Activated CD4-positive, alpha-beta T cell treated with anti-CD3 and anti-CD28 coated beads, Interleukin-10, Interleukin-2, amounts not matched to agents 100 ng/mL and 50 ng/mL, durations not matched to agents 16 hours and 8 hours (primary cell): ENCODE measurements at places on chromosomes 5 and 9.

GRCh38 chr5:65061974-65062353 is 293.2 kb downstream of the CWC27 start:
- DNase-seq: no peak

GRCh38 chr5:170341545-170341944 is 44.0 kb upstream of the LCP2 start:
- DNase-seq: no peak

GRCh38 chr5:93585767-93586385 is 2.9 kb downstream of the NR2F1 start:
- no peak for DNase-seq

DNA sequence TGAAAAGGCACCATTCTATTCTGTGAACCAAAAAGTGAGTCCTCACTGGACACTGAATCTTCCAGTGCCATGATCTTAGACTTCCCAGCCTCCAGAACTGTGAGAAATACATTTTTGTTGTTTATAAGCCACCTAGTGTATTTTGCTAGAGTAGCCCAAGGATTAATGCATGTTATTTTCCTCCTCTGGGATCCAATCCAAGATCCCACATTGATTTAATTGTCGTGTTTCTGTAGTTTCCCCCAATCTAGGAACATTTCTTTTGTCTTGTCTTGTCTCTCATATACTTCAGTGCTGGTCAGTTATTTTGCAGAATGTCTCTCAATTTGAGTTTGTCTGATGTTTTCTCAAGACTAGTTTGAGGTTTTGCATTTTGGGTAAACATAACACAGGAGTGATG is 36.4 kb downstream of the GDNF start:
- no peak for DNase-seq

DNA sequence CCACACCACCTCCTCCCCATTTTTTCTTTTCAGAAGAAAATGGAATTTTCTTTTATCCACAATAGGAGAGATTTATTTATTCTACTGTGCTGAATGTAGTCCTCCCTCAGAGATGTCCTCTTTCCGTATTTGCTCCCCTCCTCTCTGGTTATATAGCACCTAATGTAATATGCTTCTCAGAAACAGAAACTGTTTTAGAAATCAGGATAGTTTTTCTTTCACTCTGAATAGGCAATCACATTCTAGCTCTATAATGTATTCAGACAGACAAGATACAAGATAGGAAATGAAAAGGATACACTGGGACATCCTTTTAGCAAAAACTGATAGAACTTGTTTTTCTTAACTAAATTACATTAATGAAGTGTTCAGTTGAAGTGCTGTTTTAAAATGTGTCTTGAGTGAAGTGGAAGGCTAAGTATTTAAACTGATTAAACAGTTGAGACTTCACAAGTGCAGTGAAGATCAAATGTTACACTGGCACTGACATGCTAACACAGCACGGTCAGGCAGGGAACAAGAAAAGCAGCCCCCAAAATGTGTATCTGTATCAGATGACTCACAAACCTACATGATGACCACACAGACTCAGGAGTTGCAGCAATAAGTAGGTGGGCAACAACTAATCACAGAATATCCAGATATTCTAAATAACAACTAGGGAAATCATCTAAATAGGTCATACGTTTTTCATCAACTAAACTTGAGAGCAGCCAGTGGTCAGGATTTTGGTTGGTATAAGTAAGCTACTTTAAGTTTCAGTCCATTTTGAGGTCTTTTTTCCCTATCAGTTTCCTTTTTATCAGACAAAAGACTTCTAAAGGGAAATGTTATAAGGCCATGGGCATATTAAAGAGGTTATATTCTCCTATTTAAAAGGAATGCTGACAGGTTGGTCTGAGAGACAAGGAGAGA is 260.4 kb downstream of the MLLT3 start:
- DNase-seq: peak; percentile 40

DNA sequence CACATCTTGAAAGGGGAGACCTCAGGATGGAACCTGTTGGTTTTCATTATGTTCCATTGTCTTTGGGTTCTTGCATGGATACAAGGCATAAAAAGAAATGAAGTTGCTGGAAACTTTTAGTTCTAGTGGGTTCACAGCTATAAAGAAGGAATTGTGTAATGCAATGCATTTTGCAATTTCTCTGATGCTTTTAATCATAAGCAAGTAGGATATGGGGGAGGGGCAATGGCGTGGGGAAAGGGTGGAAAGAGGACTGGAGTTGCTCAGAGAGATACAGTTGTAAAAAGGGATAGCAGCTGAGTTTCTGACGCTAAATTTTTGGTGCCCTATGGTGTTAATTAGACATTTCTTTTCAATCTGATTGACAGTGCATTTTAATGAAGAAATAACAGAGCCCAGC is 88.6 kb upstream of the FANCC start:
- no peak for DNase-seq

DNA sequence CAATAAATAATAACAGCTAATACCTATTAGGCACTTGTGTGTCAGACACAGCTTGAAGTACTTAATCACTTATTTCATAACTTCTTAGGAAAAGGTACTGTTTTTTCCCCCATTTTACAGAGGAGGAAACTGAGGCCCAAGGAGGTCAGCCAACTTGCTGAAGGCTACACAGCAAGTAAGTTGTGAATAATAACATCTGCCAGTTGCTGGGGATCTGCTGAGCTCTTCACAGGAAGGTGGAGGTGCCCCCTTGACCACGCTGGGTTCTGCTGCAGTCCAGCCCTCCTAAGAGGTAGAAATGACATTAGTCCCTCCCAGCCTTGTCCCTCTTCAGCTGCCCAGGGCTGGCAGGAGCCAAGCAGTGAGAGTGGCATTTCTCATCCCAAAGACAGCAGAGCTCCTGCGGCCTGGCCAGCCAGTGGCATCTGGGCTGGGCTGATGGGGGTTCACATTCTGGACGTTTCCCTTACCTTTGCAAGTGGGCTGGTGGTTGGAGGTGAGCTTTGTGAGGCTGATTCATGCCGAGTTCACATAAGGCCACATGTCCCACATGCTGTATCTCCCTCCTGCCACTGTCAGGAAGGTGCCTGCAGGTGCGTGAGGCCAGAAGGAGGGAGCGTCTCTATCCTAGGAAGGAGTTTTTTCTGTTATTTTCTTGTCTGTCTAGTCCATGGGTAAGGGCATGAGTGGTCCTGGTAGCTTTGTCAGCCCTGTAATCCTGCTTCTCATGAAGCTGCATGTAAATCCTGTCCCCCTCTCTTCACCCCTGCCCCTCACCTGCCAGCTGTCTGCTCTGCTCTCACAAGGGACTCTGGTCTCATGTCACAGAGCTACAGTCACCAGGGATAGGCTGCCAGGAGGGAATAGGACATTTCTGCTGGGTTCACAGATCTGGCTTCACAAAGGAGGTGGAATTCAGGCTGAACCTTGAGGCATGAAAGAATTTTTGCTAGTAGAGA is 171.7 kb downstream of the MACROH2A1 start:
- DNase-seq: no peak

GRCh38 chr5:173902743-173903142 is 14.6 kb downstream of the CPEB4 start:
- DNase-seq: no peak

DNA sequence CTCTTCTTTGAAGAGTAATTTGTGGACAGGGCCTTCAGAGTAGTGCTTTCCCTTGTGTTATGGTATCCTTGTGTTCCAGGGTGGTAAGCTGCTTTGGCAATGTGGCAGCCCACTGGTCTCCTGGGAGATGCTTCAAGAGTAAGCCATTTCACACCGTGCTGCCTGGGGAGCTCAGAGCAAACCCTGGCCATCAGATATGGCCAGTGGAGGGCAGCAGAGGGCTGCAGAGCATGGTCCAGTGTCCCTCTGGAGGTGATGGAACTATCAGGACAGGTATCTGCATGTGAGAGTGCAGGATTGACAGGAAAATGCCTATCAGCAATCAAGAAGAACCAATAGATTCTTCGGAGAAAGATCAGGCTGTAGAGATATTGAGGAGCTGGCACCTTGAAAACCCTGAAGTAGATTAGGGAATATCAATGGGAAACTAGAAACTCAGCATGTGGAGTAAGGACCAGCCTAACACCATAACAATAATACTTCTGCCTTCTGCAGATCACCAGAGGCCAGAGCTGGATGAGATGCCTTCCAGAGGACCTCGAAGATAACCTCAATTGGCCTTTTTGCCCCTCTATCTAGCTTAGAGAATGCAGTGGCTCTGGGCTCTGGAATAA is 90.8 kb downstream of the PLPPR1 start:
- peak; percentile 37 for DNase-seq

DNA sequence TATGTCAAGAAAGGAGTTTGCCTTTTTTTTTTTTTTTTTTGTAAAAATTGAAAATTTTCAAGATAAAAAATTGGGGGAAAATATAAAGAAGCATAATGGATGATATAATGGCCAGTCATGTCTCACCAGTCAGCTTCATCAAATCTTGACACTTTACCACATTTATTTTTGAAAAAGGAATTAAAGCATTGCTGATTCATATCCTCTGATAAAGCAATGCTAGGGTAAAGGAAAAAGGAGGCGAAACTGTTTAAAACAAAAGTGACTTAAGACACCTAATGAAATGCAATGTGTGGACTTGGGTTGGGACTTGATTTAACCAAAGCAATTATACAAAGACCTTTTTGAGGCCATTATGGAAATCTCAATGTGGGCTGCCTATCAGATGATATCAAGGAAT is 208.5 kb downstream of the ARHGAP26 start:
- DNase-seq: no peak

DNA sequence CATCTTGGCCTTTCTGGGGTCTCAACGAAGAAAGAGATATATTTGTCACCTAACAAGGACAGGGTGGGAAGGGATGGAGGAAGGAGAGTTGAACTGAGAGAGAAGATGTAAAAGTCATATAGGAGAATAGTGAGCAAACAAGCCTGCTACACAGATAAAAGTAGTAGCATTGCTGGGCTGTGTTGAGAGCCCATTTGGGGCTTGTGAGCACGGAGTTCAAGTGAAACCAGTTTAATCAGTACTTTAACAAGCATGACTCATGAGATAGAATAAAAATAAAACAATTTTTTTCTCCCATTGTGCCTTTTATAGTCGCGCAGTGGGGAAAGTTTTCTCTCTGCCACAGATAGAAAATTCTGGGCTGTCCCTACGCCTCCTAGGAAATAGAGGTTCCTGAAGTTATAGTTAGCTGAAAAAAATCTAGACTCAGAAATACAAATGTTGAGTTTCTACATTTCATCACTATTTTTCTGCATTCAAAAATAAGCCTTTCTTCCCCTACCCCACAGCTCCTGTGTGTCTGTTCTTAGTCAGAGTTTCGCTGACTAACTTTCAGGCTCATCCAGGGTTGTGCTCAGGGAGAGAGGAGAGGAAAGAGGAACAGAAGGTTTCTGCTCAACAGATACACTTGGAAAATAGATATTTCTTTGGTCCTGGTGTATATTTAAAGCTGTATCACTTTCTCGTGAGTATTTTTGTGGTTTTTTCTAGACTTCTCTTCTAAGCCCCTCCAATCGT is 395.8 kb upstream of the ADAMTSL1 start:
- DNase-seq: no peak

DNA sequence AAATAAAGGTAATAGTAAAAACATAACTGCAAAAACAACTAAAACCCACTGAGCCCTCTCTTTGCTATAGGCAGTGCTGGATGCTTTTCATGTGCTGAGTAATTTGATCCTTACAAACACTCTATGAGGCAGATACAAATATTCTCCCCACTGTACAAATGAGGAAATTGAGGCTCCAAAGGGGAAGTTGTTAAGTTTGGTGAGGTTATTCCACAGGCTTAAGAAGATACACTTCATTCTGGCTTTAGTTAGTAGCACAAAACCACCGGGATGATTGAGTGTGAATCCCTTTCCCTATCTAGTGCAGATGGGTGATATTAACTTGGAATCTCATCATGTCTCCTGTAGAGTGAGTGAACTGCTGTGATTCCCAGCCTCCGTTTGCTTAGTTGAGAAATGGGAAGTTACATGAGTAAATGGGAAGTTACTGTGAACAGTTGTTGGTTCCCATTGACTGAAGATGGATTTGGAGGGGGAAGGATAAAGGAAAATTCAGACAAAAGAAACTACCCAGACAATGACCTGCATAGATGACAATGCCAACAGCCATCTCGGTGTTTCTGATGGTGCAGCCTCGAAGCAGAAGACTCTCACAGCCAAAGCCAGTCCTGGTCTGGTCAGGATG is 208.3 kb downstream of the ATP10B start:
- DNase-seq: no peak

- no peak for DNase-seq
These were observed 764.3 kb upstream of the CTNND2 start for GRCh38 chr5:12668564-12668963.

GRCh38 chr5:60494635-60495034 is 205.3 kb downstream of the DEPDC1B start:
- no peak for DNase-seq

DNA sequence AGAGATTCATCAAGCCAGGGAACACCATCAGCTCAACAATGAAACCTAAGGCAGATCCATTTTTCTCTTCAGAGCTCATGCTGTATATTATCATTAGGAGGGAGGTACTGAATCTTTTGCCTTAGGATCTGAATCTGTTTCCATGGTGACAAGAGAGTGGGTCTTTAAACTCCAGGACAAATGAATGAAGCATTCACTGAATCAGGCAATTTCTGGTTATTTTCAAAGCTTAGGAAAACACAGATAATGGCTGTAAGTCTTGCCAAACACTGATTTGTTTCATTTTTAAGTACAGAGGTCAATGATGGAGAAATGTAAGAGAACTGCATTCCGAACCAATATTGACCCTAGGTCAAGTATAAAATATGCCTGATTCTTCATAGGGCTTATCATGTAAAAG is 84.9 kb downstream of the GNA14 start:
- no peak for DNase-seq

GRCh38 chr9:21931428-21931827 is 62.8 kb downstream of the CDKN2A start:
- DNase-seq: no peak

GRCh38 chr5:95080441-95080840 is 204.5 kb downstream of the MCTP1 start:
- DNase-seq: no peak

DNA sequence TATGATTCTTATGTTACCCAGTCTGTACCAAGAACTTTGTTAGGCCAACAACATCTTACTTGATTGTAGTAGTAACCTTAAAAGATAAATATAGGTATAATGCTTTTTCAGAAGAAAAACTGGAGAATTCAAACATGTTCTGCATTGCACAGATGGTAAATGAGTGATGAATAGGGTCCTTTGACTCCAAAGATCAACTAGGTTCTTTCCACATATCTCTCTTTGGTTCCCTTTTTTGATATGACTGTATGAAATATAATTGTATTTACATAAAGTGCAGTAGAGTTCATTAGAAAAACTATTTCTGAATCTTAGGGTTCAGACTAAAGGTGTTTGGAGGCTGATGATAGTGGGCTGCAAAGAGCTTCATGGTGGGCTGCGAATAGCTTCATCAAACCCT is 150.5 kb upstream of the CDKN2B start:
- DNase-seq: no peak

- DNase-seq: no peak
These were observed 66.6 kb downstream of the C9orf152 start for GRCh38 chr9:110141227-110141793.
